Foreskin fibroblast (primary cell): ENCODE measurements at places on chromosomes 2 and 18.

DNA sequence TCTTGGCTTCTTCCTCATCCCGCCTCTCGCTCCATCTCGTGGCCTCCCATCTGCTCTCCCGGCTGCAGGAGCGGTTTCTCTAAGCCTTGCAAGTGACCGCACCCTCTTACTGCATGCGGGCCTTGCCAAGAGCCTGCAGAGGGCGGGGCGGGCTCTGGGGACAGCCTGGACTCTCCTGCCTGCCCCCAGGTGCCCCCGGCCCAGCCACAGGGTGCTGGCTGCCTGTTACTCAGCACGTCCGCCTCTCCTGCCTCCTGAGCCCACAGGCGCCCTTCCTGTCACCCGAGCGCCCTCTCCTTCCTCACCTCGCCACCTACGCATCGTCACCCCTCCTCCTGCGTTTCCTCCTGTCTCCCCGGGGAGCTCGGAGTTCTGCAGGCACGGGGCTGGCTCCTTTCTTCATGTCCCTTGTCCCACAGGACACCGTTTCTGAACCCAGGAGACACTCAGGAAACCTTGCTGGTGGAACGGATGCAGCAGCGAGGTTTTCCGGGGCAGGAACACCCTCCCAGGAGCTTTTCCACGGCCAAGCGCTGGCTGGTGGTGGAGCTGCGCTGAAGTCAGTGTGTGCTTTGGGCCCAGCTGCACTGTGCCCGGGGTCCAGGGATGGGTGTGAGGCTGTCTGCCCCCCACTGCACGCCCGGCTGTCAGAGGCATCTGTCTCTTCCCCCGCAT, 28.5 kb downstream of the HPCAL1 start:
- DNase-seq: no peak

DNA sequence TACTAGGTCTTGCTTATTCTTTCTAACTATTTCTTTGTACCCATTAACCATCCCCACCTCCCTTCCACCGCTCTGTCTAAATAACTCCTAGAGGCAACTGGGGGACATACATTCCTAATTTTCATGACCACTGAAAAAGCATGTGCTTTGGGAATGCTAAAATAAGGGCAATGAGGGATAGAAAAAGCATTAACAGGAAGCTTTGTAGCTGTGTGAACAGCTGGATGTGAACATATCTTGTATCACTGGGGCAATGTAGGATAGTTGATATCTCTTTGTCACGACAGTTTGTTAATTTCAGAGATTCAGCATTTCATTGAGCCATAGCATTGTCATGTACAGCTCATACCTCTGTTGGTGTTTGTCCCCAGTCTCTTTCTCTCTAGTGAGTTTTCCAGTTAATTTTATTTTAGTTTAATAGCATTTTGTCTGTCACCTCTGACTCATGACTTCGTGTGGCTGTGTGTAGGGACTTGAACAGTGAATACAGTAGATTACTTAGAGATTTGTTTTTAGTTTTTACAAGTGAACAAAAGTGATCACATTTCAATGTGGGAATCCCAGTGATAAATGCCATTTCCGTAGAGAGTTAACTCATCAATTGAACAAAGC, 230.3 kb upstream of the NRP2 start:
- no peak for DNase-seq

DNA sequence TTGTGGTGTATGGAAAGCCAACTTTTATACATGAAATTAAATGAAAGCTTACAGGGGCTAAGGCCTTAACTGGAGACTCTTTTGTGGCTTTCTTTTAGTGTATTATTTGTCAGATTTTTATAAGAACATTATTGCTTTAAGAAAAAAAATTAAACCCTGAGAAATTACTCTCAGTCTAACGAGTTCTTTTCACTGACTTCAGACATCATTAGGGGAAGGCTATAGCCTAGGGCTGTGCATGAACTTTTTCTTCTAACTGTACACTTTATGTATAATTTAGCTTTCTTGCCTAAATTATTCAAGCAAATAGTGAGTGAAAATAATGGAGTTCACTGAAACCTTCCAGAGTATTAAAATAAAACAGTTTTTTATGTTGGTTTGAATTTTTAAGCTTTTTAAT, 151.1 kb upstream of the MEIS1 start:
- DNase-seq: no peak

DNA sequence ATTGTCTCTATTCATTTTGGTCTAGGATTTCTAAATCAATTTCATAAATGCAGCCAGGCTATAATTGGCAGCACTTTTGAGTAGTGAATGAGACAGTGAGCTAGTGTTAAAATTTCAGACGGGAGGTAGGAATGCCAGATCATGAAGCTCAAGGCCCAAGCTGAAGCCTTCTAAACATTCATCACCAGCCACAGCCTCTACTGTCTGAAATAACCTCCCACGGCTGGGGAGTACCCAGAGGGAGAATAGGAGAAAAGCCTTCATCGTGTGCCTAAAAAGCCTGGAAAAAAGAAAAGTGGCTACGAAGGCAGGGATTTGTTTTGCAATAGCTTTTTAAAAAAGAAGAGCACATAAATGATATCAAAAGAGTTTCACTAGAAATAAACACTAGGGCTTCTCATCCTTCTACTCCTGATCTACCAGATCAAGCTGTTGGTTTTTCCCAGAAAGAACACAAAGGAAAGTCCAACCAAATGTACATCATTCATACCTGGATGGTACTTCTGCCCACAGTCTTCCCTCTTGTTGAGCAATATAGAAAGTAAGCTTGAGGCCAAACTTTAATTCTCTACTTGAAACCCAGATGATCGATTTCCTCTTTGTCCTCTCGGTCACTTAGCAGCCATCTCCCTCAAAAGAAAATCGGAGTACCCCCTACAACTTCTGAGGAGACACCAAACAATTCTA, 48.1 kb upstream of the SLC39A10 start:
- DNase-seq: no peak
